ENCODE measurements at places on chromosomes 3 and 15.

DNA sequence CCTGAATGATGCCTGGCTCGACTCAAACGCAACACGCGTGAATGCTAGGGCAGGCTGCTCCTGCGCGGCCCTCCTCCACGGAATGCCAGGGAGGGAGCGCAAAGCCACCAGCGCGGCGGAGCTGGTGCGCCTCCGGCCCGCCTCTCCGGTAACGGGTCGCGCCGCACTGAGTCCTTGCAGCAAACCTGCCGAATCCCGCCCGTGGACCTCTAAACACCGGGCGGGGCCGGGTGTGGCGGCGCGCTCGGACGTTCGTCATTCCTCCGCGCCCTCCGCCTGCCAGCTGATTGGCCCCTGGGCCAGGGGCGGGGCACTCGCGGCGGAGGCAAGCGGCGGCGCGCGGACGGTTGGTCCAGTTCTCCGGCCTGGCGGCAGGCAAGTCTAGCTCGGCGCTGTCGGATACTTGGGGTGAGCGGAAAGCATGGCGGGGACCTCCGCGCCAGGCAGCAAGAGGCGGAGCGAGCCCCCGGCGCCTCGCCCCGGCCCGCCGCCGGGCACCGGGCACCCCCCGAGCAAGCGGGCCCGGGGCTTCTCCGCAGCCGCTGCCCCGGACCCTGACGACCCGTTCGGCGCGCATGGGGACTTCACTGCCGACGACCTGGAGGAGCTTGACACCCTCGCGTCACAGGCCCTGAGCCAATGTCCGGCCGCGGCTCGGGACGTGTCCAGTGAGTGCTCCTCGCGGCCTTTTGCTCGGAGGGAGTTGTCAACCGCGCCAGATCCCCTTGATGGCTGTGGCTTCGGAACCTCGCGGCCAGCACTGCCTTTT is at the start of gene ATRIP:
TSS of gene ATRIP (plus strand) at position 313 of the 769 bp plus-strand sequence. CDS start at position 422, 109 bp downstream.
- peak; percentile 85 for DNase-seq

GRCh38 chr15:68383161-68384074 is 48.5 kb downstream of the ITGA11 start:
- no peak for DNase-seq

- no peak for DNase-seq
Observed at GRCh38 chr3:18099611-18100010, 325.5 kb downstream of the SATB1 start.

DNA sequence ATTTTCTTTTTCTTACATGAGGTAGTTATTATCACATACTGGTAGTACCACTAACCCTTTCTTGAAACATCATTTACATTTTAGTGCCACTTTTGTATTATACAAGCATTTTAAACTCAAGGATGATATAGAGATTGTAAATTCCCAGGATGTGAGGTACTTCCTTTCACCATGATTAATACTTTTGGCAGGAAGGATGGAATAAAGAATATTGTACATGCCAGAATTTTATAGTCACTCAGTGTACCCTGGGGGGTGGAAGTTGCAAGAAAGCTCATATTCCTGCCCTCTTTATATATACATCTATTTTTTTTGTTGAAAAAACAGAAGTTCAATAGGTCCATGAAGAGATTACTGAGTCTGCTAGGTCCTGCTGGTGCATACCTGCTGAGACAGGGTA is 141.0 kb upstream of the PLSCR5 start:
- DNase-seq: no peak

DNA sequence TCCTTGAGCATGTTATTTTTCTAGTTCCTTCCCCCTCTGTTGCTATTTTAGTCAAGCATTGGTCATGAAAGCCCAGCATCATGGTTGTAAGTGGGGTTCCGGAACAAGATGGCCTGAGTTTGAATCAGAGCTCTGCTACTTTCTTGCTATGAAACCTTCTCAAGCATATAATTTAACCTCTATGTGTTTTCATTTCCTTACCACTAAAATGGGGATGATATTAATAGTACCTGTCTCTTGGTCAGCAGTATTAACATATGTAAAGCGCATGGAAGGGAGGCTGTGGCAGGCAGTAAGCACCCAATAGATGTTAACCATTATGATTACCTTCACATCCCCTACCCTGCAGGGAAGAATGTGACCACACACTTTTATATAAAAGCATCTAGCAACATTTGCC is 14.3 kb upstream of the SPRED1 start:
- no peak for DNase-seq

GRCh38 chr3:155629056-155629455 is 115.8 kb downstream of the PLCH1 start:
- DNase-seq: no peak

- no peak for DNase-seq
Observed at GRCh38 chr15:70127770-70128413, 30.2 kb upstream of the TLE3 start.

DNA sequence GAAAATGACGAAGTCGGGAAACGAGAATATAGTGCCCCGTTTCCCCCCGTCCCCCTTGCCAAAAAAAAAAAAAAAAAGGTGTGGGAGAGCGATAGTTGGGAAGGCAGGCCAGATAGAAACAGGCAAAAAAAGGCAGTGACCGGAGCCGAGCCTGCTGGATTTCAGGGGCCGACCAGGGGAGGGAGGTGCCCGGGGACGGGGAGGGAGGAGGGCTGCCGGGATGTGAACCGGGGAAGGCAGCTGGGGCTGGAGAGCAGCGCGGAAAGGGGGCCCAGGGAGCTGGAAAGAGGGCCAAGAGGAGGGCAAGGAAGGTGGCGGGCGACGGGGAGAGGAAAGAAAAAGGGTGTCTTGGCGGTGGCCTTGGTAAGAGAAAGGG is 837 bp downstream of the LRRN1 start:
- DNase-seq: no peak

DNA sequence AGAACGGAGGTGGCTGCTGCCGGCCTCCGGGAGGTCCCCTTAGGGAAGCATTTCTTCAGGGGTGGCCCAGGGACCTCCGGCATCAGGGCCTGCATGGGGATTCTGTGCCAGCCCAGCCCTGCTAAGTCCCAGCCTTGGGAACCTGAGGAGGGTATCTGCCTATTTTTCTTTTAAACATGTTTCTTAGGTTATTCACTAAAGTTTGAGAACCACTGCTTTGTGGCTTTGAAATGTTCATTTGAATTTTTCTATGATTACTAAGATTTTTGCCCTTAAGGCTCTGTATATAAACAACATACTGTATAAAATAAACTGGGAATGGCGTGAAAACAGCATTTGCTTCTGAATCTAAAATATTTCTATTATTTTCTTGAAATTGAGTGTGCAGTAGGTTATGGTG is 24.4 kb downstream of the FAN1 start:
- DNase-seq: no peak

- no peak for DNase-seq
Observed at GRCh38 chr3:117454254-117454653, 744.7 kb downstream of the TUSC7 start.

DNA sequence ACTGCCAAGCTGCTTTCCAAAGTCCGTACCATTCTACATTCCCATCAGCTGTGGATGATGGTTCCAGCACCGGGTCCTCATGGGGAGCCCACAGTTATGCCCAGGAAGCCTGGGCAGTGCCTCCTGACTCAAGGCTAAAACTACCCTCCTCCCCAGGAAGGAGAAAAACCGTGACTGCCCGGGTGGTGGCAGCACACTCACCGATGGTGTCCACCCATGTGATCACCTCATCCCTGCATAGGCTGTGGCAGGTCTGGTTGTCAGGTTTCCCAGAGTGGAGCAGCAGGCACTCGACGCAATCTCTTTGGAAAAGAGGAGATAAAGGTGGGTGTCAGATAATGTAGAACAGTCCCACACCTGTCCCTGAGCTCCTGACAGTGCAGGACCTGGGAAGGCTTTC is 38.6 kb downstream of the UMPS start:
- DNase-seq: no peak

- DNase-seq: no peak
Observed at GRCh38 chr15:99614749-99615288, 49.0 kb downstream of the MEF2A start.

- DNase-seq: no peak
Observed at GRCh38 chr3:27715863-27716262, 6.3 kb downstream of the EOMES start.
